ENCODE measurements at places on chromosomes 6 and 20.

- DNase-seq, result no peak
Measured at GRCh38 chr6:17886891-17887290, 100.5 kb downstream of the KIF13A start.

DNA sequence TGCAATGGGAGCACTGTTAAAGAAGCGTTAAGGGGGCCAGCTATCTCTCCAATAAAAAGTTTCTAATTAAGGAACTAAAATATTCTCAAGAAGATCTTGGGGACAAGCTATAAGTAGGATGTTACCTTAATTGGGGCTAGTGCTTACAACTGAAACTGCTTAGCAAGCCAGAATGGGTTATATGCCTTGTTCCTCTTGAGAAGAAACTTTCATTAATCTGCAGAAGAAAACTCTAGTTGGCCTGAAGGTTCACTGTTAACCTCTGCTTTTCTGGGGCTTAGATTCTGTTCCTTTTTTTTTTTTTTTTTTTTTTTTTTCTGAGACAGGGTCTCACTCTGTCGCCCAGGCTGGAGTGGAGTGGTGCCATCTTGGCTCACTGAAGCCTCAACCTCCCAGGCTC is 82.2 kb downstream of the BACH2 start:
- no peak for DNase-seq

DNA sequence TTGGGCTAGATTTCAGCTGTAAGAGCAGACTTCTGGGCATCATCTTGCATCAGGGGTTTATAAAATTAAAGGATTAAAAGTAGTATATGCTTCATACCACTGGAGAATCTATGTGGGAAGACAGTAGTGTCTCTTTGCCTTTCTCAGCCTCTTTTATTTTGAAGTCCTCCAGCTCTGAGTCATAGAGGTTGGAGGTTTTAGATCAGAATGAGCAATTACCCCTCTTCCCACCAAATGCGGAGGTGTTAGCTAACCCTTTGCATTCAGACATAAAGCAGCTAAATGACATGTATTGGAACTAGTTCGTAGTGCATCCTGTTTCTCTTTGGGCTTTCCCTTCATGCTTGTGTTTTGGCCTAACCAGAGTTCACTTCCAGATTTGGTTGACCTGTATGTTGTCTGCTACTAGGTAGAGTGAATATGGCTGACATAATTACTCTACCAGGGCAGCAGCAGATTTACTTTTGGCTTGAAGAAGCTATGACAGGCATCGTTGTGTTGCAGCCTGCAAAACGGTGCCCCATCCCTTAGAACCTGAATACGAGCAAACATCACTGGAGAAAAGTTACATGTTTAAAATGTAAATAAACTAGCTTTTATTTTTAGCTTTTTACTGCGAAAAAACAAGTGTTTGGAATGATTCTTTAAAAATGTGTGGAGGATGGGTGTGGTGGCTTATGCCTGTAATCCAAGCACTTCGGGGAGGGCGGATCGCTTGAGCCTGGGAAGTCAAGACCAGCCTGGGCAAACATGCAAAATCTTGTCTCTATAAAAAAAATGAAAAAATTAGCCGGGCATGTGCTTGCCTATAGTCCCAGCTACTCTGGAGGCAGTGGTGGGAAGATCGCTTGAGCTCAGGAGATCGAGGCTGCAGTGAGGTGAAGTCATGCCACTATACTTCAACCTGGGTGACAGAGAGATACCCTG is 82.2 kb downstream of the MYO6 start:
- no peak for DNase-seq

GRCh38 chr6:110422444-110422822 is 7.1 kb upstream of the DDO start:
- no peak for DNase-seq

DNA sequence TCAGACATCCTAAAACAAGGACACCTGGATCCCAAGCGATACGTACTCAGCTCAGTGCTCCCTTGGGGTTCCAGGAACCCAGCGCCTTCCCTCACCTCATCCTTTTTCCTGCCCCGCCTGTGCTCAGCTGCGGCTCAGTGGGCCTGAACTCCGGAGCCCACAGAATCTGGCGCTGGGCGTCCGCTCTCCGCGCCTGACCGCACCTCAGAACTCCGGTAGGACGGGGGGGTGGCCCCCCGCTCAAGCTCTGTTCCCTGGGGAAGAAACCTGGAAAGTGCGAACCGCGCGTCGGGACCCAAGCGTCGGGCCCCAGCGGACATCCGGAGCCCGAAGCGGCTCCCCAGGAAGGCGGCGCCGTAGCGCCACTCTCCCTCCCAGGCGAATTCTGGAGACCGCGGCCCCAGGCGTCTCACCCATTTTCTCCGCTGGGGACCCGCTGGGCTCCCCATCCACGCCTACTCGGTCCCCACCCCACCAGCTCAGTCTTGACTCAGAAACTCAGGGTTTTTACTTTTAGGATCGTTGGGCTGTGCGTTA is 336 bp upstream of the LY6G5C start:
- peak; percentile 56 for DNase-seq

GRCh38 chr6:26218824-26219223 is 131.6 kb downstream of the HFE start:
- no peak for DNase-seq

- no peak for DNase-seq
Measured at GRCh38 chr6:4212588-4212987, 77.2 kb upstream of the ECI2 start.

GRCh38 chr6:35784200-35784599 is 3.4 kb downstream of the CLPSL1 start:
- no peak for DNase-seq

DNA sequence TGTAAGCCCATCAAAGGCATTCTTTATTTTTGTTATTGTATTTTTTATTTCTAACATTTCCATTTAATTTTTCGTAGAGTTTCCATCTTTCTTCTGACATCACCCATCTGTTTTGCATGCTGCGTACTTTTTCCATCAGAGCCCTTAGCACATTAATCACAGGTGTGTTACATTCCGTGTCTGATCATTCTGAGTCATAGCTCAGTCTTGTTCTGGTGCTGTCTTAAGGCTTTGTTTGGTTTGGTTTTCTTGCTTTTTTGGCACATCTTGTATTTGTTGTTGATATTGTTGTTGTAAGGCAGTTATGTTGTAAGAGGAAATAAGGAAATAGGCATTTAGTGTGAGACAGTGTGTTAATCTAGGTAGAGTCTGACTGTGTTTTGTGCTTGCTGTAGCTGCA is 214.6 kb upstream of the CDH4 start:
- DNase-seq, result no peak

DNA sequence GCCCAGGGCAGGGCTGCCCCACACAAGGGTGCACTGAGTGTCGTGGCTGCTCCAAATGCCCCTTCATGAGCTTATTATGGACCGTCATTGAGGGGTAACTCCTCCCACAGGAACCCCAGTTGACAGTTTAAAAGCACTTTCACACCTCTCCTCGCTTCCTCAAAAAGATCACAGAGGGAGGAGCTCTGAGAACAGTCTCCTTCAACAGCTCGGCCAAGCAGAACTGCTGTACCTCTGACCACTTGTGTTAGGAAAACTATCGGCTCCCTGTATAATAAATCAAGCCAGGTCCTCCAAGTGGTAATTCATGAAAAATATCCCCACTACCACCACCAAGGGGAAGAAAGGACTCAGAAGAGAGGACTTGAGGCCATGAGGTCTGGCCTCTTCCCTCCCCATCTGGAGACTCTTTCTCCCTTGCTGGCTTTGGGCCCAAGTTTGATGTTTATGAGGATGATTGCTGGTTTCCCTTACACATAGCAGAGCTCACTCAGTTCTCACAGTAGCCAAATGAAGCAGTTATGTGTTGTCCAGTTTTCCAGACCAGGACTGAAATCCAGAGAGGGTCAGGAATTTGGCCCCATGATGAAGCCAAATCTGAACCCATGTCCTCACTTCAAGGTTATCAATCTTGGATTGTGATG is 8.7 kb downstream of the SNX21 start:
- no peak for DNase-seq

DNA sequence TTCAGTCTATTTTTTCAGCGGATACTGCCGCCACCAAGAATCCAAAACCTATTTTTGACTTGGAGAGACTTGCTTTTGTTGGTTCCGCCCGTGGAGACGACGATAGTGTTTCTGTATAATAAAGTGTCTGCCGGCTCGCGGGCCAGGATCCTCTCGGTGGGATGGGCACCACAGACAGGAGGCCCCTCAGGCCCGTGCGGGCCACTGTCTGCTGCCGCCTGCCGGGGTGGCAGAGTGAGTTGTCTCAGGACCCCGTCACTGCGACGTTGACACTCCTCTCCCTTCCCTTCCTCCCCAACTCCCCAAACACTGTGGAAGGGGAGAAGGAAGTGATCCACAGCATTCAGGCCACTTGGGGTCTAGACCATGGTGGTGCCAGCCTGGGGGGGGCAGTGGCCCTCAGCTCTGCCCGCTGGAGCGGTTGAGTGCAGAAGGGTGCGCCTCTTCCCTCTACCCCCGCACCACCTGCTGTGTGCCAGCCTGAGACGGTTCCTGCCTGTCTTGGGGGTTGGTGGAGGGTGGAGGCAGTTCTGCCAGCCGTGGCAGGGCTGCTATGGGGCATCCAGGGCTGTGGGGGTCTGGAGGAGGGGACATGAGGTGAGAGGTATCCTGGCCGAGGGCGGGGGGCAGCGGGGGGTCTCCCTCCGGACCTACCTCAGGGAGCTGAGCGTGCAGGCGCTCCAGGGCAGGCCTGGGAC is 17.5 kb downstream of the RBM38 start:
- DNase-seq, result no peak

DNA sequence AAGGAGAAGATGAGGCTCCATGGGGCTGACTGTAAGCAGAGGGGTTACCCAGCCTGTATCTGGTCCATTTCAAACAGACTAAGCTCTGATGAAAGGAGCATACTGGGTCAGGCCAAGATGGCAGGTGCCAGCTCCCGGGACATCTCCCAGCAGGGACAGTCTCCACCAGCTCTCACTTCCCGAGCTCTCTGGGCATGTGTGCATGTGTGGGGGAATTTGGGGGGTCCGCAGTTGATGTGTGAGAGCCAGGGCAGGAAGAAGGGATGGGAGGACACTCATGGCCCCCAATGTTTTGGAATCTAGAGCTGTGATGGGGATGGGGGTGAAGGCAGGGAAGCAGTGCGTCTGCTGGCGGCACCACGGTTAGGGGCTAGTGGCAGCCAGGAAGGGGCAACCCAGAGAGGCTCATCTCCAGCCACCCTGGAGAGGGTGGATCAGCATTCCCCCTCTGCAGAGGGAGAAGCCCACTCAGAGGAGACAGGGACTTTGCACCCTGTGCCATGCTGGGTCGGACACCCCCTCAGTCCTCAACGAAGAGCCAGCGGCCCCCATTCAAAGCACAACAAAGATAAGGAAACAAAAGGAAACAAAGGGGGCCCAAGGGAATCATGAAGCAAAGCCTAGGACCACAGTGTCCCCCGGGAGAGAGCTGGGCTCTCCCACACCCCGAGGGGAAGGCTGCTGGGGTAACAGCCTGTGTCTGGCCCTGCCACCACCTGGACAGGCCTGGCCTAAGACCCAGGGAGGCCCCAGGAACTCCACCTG is 52.4 kb downstream of the DSTN start:
- no peak for DNase-seq

GRCh38 chr6:18990059-18990978 is 603.2 kb downstream of the RNF144B start:
- peak; percentile 55 for DNase-seq

GRCh38 chr20:9110916-9111432 is 42.1 kb downstream of the PLCB4 start:
- no peak for DNase-seq

DNA sequence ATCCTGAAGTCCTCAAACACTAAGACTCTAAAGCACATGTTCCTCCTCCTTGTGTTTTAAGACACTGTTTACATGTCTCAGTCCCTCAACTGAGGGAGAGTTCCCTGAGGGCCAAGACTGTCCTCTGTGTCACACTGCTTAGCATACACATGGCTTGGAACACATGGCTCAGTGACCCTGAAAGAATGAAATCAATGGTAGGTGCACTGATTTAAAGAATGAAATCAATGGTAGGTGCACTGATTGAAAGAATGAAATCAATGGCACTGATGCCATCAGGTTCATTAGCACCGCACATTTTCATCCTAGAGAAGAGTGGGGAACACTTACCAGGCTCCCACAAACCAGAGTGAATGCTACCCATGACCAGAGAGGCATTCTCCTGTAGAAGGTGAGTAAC is 9.8 kb downstream of the TOMM34 start:
- DNase-seq, result no peak

GRCh38 chr6:57303931-57304681 is 13.3 kb upstream of the PRIM2 start:
- no peak for DNase-seq

DNA sequence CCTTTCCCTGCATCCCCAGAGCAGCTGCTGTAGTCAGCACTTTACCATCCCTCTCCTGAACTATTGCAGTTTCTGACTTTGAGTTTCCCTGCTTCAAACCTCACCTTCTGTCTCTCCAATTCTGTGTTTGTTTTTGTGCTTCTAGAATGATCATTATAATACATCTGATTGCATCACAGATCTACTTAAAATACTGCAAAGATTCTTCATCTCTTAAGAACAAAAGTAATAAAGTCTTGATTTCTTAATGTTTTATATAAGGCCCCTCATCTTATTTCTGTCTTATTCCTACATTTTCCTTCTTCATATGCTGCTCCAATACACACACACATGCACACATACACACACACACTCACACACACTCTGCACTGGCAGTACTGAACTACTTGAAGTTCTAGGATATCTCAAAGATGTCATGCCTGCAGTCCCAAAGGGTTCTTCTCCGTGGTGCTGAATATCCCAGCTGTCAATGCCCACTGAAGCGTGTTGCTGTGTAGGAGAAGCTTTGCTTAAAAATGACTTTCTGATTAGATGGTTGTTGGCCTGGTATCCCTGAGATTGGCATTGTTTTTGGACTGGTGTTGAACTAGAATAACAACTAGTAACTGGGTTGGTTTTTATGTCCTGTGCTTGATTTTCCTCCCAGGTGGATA is 97.2 kb downstream of the MAP3K4 start:
- DNase-seq, result no peak

GRCh38 chr6:169780571-169781091 is 29.2 kb downstream of the ERMARD start:
- DNase-seq, result no peak

GRCh38 chr6:106972500-106972899 is 2.0 kb downstream of the CD24 start:
- peak; percentile 31 for DNase-seq

DNA sequence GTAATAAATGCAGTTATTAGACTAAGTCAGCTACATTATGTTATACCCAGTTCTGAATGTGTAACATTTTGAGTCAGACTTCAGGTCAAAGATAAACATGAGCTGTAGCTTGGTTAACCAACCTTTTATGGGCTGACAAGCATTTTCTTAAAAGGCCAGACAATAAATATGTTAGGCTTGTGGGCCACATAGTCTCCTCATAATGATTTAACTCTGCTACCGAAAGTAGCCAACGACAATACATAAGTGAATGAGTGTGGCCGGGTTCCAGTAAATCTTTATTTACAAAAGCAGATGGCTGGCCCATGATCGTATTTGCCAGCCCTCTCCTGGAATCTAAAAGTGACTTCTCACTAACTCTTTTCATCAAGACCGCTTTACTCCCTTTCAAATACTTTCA is 49.9 kb downstream of the ATG5 start:
- DNase-seq, result no peak
